ENCODE measurements at places on chromosomes 11 and 22.

DNA sequence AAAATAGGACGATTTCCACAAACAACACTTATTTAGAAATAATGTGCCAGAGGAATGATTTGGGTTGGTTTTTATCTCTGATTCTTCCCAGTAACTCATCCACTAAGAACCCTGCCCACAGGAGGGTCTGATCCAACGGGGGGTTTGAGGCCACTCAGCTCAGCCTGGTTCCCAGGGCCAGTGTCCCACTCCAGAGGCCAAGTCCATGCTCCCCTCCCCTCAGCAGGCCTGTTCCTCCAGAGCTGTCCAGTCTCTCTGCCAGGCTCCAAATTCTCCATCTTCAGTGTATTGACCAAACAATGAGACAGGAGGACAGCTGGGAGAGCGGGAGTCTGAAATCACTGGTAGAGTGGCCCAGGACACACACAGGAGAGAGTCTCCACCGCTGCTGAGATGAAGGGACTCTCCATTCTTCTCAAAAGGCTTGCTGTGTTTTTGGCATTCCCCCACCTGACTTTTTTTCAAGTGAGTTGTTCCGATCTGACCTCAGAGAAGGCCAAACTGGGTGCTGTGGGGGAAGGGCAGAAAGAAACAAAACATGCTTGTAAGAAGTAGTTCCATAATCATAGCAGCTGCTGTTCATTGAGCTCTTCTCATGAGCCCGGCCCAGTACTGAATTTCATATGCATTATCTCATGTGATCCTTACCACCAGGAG is 17.6 kb upstream of the SCN2B start:
- DNase-seq, result no peak

DNA sequence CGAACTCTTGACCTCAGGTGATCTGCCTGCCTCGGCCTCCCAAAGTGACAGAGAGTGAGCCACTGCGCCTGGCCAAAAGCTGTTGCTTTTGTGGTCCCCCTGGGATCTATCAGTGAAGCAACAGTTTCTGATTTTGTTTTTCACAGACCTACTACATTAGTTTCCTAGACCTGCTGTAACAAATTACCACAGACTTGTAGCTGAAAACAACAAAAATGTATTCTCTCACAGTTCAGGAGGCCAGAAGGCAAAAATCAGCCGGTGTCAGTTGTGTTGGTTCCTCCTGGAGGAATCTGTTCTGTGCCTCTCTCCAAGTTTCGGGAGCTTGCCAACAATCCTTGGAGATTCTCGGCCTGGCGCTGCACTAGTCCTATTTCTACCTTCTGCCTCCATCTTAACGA is 8.5 kb upstream of the SLC35C1 start:
- no peak for DNase-seq

- no peak for DNase-seq
These were observed 1.1 kb downstream of the DPF2 start for GRCh38 chr11:65334696-65335295.

- no peak for DNase-seq
These were observed 6.7 kb downstream of the OR5AN1 start for GRCh38 chr11:59365232-59366018.

DNA sequence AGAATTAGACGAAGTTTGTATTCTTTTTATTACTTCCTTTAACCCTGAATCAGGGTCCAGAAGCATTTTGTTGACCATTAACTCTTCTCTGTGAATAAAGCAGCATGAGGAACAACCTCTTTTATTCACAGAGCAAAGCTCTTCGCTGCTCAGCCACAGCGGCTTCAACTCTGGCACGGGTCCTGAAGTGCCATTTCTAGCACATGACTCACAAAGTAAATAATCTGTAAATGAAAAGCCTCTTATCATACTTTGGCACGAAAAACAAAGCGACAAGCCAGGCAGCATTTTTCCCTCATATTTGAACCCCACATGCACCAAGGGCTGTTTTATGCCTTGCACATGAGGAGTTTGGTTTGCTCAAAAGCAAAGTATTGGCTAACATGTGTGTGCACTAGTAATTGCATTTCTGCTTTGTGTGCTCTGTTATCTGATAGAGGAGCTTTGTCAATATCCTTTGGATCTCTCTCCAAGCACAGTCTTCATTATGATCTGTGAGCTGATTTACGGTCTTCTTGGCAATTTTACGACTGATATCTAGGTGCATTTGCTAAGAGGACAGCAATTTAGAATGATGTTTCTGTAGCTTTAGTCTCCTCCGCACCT is 33.0 kb upstream of the APOBEC3A start:
- peak; percentile 90 for DNase-seq

DNA sequence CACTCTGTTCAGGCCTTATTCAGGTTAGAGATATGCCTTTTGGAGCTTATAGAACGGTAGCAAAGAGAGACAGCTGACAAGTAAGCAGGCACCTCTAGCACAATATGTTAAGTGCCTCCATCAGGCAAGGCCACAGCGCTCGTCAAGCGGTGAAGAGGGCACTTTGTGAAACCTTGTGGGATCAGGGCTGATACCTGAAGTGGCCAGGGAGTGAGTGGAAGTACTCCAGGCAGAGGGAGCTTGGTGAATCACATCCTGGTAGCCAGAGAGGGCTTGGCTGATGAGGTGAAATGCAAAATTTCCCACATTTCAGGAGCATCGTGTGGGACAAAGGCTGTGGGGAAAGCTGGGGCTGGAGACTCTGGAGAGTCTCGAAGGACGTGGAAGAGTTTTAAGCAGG is 87.4 kb downstream of the PKNOX2 start:
- no peak for DNase-seq

- peak; percentile 51 for DNase-seq
These were observed 432 bp downstream of the TNKS1BP1 start for GRCh38 chr11:57324154-57324885.

DNA sequence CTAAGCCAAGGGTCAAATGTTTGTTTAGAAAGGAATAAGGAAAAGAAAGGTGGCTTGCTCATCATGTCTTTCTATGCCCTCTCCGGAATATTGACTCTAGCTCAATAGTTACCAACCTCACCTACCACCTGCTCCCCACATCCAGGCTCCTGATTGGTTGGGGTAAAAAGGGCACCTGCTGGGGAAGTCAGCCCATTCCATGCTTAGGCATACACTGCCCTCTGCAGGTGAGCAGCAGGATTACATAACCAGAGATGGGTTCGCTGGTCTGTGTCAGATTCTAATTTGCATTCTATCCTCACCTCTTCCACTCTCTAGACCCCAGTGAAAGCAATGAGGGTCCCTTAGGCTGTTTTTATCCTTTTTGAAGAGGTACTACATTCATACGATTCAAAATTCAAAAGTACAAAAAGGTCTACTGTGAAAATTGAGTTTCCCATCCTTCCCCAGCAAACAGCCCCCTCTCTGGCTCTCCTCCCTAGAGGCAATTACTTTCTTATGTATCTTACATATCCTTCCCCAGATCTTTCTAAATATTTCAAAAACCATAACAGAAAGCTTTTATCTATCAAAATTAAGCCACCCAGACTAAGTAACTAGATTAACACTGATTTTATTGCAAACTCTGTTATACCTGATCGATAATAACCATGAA is 98.0 kb upstream of the ASPHD2 start:
- DNase-seq, result peak; percentile 75

DNA sequence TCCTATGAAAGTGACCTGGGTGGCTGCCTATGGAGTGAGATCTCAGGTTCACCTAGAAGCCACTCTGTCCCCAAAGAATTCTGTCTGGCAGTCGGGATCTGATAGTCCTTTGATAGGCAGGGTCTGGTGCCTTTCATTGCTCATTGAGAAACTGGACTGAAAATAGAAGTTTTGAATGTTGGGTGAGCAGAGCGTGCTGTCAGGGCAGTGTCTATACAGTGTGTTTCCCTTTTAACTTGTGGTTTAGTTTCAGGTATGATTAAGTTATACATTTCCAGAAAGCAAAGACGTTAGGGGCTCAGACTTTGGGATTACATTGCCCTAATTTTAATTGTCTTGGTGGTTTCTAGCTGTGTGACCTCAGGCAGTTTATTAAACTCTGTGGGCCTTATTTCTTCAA is 111.3 kb upstream of the PAX6 start:
- no peak for DNase-seq

DNA sequence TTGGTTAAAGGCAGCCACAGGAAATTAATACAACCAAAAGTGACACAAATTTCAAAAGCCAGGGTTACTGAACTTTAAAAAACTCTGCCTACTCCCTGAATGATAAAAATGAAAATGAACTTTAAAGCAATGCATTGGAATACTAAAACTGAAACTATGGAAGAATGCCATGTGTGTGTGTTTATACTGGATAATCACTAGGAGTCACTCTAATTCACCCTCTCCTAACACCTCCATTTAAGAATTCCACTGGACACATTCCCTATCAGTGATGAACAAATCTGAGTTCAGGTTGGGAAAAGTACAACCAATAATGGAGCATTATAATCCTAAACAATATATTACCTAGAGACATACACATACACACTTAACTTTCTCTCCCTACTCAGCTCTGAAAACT is 27.5 kb upstream of the PLAAT3 start:
- DNase-seq, result no peak

- DNase-seq, result no peak
These were observed 12.2 kb downstream of the ZNF74 start for GRCh38 chr22:20405931-20406685.

DNA sequence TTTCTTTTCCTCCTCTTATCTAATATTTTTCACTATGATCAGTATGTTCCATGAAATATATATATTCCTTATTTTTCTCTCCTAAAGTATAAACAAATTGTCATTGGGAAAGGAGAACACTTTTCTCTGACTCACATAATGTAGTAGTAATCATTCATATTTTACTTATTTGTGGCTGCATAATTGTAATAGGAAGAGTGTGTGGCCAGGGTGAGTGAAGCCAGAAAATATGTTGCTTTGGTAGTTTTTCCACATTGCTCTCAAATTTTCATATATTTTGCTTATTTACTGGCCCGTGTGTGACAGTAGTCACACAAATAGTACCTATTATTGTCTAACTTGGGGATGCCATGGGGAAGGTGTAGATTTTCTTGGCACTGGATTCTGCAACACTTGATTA is 172.1 kb downstream of the DYNC2H1 start:
- DNase-seq, result no peak

DNA sequence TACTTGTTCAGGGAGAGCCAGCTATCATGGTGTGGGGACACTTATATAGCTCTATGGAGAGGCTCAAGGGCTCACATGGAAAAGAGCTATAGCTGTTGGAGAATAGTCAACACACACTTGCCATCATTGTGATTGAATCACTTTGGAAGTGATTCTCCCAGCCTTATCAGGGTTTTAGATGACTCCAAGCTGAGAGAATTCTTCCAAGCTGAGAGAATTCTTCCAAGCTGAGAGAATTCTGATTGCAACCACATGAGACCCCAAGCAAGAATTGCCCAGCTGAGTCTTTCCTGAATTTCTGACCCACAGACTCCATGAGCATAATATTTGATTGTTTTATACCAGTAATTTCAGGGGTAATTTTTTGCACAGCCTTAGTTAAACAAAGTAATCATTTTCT is 1318.3 kb upstream of the RAG2 start:
- no peak for DNase-seq

DNA sequence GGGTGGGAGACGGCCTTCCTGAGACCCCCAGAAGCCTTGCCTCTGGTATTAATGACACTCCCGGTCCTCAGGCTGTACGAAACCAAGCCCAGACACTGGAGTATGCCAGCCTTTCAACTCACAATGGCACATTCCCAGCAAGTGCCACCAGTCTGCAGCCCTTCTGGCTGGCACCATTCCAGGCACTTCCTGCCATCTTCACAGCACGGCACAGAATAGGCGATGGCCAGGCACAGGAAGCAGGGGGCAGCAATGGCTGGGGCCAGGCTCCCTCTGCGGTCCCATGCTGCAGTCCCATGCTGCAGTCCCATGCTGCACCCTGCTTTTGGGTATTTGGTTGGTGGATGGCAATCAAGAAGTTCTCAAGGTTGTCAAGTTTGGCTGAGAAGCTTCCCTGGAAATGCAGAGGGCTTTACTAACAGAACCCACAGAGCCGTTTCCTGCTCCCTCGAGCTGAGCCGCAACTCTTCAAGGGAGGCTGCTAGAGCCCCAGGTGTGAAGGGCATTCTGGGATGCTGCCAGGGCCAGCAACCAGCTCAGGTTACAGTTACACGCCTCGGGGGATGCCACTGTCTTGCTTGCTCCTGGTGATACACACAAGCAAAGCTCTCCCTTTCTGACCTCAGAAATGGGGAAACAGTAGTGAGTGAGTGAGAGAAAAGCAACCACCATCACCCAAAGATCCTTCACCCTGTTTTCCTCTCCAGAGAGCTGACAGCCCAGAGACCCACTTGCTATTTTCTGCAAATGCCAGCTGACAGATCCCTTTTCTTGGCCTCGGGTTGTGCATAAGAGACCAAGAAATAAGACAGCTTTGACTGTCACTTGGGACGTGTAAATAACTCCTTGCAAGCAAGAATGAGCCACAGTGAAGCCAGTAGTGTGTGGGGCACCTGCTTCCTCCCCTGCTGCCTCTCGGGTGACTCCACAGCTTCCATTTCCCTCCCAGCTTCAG is 23.9 kb downstream of the LRFN4 start:
- no peak for DNase-seq

DNA sequence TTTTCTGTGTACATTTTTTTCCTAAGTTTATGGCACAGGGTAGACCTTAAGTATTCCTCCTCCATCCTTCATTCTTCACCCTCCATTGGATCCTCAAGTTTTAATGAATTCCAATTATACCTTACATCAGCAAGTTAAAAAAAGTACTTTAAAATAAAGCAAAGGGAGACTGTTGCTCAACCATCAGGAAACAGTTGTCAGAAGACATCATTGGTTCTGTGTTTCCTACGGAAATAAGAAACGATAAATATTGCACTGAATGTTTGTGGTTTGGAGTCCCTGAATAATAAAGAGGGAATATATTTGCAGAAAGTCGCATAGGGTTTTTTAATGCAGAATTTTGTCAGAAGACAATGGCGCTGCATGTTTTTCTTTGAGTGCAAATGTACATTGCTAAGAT is 28.1 kb upstream of the LDHA start:
- DNase-seq, result no peak

DNA sequence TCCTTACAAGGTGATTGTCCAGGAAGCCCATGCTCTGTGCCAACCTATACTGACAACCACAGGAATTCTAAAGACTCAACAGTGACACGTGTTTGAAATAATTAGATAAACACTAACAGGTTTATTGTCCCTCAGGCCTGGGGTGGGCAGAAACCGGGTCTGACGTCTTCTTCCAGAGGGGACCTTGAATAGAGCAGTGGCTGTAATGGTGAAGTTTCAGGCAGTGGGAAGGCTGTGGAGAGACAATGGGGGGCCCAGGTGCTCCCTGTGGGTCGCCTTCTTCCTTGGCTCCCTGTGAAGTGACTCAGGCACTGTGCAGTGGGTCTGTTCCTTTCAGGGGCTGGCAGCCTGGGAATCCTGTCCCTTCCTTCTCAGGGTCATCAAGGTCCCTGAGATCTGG is 54.6 kb downstream of the OTOG start:
- DNase-seq, result peak; percentile 10

Data from colonic mucosa (tissue), 4 donors.